Activated CD4-positive, alpha-beta T cell treated with anti-CD3 and anti-CD28 coated beads for 1 hour (primary cell): ENCODE measurements at places on chromosomes 2 and 18.

- no peak for DNase-seq
Measured at GRCh38 chr2:207417301-207417718, 112.5 kb upstream of the CREB1 start.

DNA sequence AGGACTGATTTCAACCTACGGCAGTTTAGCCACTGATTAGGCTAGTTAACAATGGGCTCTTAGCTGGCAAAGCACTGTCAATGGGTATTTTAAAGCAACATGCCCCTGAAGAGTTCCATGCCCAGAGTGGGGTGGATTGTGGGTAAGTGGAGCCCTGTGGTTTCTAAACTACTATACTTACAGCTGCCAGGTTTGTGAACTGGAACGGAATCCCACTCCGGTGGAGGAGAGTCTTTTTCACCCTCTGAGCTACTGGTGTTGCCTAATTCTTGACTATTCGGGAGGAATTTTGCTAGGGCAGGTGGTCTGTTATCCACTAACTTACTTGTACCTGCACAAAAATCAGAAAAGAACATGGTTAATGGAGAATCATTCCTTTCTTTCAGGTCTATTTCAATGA lies 52.6 kb downstream of the ZAP70 start:
- DNase-seq = no peak

GRCh38 chr2:109193807-109194619 lies 65.0 kb downstream of the SH3RF3 start:
- DNase-seq = no peak

DNA sequence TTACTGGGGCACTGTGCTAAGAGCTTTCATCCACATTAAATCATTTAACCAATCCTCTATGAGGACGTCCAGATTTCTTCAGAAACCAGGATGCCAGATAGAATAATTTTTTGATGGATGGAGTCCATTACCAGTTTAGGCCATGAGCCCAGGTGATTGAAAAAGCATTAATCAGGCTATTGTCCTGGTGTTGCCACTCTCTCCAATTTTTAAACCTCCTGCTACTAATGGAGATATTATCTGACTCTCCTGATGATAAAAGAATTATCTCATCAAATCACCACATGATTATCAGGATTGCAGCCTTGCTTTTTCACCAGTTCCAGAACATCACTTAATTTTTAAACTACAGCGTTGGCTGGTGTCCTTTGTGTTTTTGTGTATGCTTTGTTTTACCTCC lies 402.2 kb downstream of the CLIP4 start:
- no peak for DNase-seq

DNA sequence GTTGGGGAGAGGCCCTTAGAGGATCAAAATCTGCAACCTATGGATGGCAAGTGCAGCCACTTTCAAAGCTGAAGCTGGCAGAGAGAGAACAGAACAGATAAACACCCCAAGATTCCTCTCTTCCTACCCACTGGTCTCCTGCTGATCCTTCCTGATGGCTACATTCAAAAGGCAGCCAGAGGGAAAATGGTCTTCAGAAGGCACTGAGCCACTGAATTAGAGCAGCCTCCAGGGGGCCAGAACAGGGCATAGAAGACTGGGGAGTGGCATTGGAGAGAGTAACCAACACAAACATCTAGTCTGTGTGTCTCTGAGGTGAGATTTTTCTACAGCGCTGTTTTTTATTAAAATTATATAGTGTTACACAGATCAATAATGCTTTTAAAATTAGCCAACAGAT lies 432.6 kb downstream of the PARD3B start:
- DNase-seq = no peak

DNA sequence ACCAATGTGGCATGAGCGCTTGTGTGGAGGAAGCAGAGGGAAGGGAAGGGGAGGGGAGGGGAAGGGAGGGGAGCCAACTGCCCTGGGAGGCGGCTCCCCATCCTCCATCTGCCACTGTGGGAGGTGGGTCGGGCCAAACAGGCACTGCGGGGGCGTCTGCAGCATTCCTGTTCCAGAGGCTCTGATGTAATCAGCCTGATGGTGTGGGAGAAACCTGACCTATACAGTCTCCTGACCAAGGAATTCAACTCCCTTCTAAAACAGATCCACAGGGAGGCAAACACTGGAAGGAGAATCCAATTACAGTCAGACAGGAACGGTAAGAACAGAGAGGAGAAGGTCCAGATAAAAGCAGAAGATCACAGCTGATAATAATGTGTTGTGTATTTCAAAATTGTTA lies 88.8 kb downstream of the CD8B2 start:
- no peak for DNase-seq

DNA sequence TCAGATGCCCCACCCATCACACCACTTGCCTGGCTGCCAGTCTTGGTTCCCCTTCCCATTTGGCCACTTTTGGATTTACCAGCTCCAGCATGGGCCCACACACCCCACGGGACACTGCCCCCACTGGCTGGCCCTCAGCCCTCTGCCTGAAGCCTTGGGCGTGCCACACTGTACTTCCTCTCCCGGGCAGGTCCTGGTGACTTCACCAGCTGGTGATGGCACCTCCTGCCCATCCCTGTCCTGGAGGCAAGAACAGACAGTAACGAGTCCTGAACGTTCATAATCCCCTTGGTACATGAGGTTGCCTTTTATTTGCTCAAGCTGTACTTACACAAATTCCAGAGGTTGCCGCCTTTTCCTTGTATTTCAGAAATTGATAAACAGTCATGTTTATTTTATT lies 81.1 kb downstream of the TMEM17 start:
- no peak for DNase-seq
